ENCODE measurements at places on chromosomes 2 and 18. TPM values are rescaled to one million over a fixed set of nuclear protein-coding genes. Genes with fewer than 3 reads are reported as not detected.
A peak's percentile ranks its signal among the peaks of the same experiment; 100 is the strongest.

GRCh38 chr2:222203041-222203440, 95.8 kb downstream of the PAX3 start:
- DNase-seq = no peak

- DNase-seq = no peak
Observed at GRCh38 chr2:239178954-239179353, 221.9 kb downstream of the HDAC4 start.

DNA sequence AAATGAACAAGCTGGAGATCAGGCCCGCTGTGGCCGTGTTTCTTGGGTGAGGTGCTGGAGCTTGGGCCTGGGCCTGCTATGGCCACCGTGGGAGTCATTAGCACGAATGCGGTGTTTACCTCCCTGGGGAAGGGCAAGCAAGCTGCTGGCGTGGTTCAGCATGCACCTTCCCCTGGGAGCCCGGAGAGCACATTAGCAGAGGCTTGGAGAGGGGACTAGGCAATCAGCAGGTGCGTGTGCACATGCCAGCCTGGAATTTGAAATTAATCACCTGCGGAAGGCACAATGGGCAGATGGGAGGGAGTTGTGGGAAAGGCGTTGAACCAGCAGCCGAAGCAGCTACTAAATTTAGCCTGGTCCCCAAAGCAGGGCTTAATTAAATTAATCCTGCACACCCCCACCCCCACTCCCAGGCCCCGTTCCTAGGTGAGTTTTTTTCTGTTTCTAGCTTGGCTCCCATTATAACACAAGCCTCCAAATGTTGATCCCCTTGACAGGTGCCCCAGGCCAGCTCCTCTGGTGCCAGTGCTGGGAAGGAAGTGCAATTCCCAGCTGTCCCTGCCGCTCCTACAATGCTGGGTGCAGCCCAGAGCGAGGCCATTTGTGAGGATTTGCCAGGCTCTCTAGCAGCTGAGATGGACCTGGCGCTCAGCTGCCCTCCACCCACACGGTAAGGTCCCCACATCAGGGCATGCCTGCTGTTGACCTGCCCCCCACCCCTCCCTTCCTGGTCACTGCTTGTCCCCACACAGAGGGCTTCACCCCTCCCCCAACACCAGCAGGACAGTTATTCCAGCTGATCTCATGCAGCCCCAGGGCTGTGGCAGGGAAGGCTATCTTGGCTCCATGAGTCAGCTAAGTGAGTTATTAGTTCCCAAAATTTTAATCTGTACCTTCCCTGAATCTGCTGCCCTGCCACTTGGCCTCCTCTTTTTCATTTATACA, 115.0 kb downstream of the ZBTB7C start:
- DNase-seq = peak; percentile 40

DNA sequence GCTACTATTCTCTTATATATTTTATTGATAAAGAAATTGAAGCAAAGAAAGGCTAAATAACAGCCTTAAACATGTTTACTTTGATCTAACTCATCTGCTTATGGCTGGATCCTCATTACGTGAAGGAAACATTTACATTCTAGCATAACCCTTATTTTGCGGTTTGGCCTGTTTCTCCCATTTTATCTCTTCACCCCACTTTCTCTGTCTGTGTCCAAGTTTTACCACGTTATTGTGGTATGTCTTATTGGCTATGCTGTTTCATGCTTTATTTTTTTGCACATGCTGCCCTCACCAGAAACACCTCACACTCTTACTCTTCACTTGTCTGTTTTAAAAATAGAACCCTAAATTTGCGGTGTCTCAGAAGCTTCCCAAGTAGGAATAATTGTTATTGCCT, 78.5 kb downstream of the RPIA start:
- no peak for DNase-seq

- DNase-seq = no peak
Observed at GRCh38 chr2:9707008-9707407, 76.2 kb upstream of the YWHAQ start.

- peak; percentile 91 for DNase-seq
Observed at GRCh38 chr18:62437235-62438017, 85.4 kb upstream of the ZCCHC2 start.

GRCh38 chr2:154912215-154912614, 213.7 kb downstream of the KCNJ3 start:
- no peak for DNase-seq

DNA sequence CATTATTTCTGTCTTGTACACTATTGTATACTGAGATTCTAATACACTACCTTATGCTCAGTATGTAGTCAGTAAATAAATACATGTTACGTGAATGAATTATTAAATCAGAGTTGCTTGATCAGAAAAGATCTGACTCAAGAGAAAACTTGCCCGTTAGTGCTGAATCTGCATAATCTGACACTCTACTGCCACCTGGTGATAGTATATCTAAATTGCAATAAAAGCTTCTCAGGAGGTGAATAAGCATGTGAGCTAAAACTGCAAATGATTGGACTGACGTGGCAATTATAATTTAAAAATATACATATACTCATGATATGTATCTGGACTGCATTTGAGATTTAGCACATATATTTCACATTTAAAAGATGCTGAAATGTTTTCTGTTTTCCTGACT, 70.4 kb downstream of the KIAA1328 start:
- no peak for DNase-seq

DNA sequence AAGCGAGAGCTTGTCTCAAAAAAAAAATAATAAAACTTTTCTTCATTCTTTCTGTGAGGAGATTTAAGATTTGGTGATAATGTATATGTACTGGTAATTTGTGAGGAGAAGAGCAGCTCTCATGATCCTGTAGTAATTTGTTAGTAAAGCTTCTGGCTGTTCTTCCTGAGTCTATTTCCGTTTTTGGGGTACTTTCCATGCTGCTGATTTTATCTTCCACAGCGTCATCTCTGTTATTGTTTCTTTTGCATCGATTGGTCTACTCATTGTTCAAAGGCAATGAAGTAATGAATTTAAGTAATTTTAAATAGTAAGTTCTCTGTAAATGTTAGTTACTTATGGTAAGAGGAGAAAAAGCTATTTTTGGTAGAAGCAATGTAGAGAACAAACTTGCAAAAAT, 12.0 kb downstream of the NDUFAF7 start:
- no peak for DNase-seq

DNA sequence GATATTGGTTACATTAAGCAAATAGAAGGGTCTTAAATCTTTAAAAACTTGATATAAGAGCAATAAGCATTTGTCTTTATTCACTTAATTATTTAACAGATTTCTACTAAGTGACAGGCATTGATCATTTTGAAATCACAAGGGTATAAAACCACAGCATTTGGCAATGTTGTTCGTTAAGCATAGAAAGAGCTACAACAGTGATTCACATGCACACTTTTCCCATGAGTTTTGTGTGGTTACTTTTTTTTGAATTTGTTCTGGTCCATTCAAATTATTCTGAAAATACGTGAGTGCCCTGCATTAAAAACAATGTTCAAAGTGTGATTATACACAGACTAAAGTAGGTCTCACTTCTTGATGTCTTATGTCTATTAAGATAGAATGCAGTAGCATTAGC, 52.2 kb downstream of the LYPD6B start:
- DNase-seq = no peak

GRCh38 chr2:217919204-217919603, 83.6 kb downstream of the TNS1 start:
- DNase-seq = no peak

DNA sequence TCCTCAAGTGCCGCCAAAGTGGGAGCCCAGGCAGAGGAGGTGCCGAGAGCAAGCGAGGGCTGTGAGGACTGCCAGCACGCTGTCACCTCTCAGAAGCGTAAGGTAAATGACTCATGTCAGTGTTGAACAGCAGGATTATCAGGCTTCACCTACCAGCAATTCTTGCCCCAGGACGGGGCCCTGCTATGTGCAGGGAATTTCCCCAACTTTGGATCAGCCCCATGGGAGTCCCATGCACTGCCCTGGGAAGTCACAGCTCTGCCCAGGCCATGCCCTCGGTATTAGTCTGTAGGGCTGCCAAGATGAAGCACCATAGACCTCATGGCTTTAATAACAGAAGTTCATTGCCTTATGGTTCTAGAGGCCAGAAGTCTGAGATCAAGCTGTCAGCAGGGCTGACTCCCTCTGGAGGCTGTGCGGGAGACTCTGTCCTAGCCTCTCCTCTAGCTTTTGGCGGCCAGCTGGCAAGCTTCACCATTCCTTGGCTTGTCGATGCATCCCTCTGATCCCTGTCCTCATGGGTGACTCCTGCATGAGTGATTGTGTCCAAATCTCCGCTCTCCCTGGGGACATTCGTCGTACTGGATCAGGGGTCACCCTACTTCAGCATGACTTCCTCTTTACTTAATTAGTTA, 55.9 kb downstream of the TRPM8 start:
- no peak for DNase-seq

DNA sequence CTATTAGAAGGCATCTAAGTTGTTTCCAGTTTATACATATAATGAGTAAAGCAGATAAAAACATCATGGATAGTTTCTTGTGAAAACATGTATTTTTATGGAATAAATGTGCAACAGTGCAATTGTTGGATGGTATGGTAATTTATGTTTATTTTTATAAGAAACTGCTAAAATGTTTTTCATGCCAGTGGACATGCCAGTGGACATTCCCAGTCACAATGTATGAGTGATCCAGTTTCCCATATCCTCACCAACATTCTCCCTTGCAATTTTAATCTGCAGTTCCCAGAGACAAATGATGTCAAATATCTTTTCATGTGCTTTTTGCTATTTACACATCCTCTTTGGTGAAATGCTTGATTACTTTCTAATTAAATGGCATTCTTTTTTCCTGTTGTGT, 818.6 kb downstream of the SUCLG1 start:
- DNase-seq = no peak

GRCh38 chr2:131168538-131168937, 40.8 kb upstream of the POTEE start:
- no peak for DNase-seq

DNA sequence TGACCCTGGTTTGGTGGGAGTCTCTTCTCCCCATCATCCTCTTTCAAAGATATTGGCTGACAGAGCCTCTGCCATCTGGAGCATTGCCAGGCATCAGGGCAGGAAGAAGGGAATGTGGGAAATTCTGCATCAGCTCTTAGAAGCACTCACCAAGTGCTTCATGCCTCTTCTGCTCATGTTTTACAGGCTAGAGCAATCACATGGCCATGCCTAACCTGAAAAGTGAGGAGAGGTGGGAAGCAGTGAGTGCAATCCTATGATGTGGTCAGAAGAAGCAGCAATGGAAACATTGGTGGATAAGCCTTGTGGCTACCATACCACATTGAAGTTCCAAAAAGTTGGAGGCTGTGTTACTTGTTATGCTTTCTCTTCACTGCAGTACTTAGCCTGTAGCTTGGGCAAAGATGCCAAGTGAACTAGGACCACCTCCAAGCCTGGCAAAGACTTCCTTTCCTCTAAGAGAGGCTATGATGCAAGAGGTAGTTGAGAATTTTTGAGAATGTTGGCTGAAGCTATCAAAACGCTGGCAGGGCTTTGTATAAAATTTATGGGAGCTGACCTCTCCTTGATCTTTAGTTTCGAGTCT, 64.1 kb downstream of the BCL2L11 start:
- no peak for DNase-seq

DNA sequence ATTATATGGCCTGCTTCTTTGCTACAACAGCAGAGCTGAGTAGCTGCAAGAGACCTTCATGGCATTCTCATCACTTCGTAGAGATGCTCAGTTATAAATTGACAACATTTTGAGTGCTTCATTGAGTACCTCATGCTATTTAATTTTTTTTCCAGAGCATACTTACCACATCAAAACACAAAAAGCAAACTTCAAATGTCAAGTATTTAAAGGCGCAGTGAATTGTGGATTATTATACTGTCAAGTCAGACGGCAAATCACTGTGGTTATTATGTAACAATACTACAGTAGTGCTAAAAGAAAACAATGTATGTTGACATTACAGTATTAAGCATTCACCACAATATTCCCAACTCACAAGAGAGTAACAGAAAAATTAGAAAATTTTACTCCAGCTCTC, 12.5 kb downstream of the ZC3H8 start:
- DNase-seq = no peak

DNA sequence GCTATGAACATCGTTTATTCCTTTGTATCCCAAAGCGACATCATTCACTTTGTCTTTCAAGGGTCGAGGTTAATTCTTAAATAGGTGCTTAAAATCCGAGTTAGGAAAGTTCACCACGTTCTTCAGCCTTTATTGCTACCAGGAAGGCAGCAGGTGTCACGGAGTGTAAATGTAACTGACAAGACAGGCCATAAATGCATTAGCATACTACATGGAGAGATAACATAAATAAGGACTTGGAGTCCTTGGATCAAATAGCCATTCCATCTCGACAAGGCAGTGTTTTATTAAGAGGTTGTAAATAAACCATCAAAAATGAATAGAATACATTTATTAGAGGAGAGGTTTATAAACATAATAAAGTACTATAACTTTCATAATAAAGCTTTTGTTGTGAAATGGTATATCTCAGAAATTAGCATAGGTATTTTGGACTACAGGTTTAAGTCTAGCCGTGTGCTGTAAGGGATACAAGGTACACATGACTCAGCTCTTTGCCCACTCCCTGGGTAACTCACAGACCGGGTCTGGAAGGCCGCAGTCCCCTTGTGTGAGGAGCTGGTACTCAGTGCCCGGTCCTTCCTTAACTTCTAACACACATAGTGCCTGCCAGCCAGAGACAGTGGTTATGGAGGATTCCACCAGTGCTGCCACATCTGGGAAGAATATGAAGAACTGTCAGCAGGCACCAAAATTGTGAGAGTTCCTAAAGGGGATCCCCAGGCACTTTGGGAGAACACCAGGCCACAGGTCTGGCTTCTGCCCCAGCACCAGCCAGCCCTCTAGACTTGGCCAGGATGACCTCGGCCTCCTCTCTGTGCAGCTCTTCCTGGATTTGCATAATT, 29.4 kb downstream of the CAPN13 start:
- peak; percentile 26 for DNase-seq

- DNase-seq = no peak
Observed at GRCh38 chr2:69735686-69736085, 6.2 kb upstream of the ANXA4 start.

GRCh38 chr2:80968450-80968849, 663.9 kb upstream of the LRRTM1 start:
- no peak for DNase-seq

- peak; percentile 80 for DNase-seq
Observed at GRCh38 chr2:118881490-118882129, 34.2 kb upstream of the EN1 start.

GRCh38 chr2:37588316-37588777, 83.1 kb downstream of the CDC42EP3 start:
- DNase-seq = no peak

DNA sequence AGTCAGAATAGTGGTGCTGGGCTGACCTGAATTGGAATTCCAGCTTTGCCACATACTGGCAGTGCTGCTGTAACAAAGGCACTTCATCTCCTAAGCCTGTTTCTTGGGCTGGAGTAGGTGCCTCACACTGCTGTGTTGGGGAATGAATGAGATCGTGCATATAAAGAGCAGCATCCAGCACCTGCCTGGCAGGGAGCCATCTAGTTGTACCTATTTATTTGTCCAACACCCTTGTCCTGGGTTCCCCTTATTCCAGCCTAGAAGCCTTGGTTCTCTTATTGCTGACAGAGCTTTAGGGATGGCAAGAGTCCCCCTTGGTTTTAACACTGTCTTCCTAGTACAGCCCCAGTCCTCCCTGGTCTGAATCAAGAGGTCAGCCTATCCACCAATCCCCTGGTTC, 275.3 kb upstream of the RAB12 start:
- DNase-seq = no peak

The EGR4 gene
- total RNA-seq = not detected

The UGT1A3 gene
- total RNA-seq = 20.8 TPM

The SLC9A2 gene
- 21.1 TPM for total RNA-seq

The ABCB11 gene
- 0.18 TPM for total RNA-seq

The IRS1 gene
- 40.0 TPM for total RNA-seq

The FBXO48 gene
- 0.96 TPM for total RNA-seq

The COBLL1 gene
- total RNA-seq = 207 TPM

The ITGAV gene
- total RNA-seq = 60.1 TPM

The TCF4 gene
- total RNA-seq = 86.7 TPM

The CKAP2L gene
- 1.2 TPM for total RNA-seq

The PROC gene
- total RNA-seq = not detected

All from ureter (tissue), 1 donor.